ENCODE measurements at places on chromosomes 5 and 9.

DNA sequence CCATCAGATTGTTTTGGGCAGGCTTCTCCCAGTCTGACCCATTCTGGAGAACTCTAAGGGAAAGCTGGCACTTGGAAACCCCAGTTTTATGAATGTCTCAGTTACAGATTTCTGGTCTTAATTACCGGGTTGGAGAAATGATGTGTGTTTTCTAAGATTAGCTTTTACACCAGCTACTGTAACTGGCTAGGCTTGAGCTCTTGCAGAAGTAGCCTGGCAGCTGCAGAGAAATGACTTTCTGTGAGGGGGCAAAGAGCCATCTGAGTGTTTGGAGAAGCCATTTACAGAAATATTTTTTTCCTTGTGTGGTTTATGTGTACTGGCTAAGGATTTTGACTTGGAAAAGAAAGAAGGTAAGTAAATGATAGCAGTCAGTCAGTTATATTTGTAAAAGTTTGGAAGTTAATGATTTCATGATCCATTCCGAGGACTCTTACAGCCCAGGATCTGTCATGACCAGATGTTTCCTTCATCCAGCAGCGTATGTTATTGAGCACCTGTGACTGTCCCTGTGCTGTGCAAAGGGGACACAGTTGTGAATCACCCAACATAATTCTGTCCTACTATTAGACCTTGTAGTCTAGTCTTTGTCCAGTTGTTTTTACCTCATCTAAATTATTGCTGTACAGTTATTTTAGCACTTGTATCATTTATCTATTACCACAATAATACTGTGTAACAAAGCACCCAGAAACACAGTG is 53.7 kb upstream of the GDNF start:
- DNase-seq = no peak

DNA sequence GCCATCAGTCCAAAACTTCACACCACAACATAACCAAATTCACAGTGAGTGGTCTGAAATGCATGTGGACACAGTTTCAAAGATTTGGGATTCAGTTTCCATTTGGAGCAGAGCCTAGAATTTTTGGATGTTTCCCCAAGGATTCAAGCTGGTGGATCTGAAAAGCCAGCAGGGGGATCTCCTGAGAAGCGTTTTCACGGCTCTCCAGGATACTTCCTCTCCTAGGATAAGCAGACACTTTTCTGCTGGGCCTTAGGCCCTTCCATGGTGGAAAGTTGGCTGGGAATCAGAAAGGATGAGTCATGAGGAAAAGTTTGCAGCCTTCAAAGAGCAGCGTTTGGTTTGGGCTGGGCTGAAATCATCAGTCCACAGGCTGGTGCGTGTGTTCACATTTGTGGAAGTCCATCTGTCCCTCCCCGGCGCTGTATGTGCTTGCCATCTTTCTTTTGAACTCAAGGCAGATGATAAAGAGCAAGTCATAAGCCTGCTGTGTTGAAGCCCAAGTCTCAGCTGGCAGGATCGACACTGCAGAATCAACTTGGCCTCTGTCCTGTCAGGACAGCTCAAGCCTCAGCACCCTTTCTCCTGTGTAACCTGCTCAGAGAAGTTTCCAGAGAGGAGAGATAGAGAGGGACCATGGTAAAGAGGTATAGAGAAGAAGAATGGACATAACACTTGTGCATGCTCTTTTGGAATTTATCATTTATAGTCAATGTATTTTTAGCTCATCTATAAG is 152.6 kb upstream of the MSX2 start:
- DNase-seq = no peak

- DNase-seq = peak; percentile 35
Measured at GRCh38 chr5:72268753-72269410, 51.2 kb downstream of the MRPS27 start.

DNA sequence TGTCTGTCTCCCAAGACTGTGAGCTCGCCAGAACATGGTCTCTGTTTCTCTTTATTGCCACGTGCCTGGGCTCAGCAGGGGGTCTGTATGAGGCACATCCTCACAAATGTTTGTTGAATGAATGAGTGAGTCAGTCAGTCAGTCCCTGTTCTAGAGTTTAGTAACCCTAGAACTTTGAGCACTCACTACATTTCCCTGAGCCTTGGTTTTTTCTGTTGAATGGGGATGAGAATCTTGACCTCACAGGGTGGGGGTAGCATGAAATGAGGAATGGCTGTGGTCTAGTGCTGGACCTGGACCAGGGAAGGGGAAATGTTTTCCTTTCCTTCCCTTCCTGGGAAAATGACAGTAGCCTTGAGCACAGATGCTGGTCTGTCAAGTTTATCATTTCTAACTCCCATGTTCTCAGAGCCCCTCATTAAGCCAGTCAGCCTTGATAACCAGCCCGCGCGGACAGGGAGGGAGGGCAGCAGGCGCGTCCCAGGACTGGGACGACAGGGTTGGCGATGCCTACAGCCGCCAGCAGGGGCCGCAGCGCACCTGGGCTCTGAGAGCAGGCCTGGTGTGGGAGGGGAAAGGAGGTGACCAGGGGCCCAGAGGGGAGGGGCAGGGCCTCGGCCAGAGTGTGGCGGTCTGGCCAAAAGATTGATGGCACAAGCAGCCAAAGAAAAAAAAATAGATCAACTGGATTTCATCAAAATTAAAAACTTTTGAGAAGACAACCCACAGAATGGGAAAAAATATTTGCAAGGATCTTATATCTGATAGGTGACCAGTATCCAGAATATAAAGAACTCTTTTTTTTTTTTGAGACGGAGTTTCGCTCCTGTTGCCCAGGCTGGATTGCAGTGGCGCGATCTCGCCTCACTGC is 24.1 kb upstream of the WNK2 start:
- peak; percentile 68 for DNase-seq

DNA sequence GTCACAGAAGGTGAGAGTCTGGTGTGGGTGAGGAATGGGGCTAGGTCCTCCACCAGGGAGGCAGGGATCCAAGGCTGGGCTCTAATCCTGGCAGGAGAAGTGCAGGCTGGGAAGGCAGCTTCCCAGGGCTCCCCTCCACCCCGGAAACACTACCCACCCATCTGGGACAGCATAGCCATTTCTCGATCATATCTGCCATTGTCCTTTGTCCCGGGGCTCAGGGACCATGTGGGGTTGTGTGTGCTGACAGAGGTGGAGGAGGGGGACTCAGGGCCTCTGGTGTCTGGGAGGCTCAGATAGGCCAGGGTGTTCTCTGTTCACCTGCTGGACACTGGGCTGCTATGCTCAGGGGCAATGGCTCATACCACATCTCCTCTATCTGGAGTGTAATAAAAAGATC is 32.2 kb upstream of the STRBP start:
- DNase-seq = no peak

DNA sequence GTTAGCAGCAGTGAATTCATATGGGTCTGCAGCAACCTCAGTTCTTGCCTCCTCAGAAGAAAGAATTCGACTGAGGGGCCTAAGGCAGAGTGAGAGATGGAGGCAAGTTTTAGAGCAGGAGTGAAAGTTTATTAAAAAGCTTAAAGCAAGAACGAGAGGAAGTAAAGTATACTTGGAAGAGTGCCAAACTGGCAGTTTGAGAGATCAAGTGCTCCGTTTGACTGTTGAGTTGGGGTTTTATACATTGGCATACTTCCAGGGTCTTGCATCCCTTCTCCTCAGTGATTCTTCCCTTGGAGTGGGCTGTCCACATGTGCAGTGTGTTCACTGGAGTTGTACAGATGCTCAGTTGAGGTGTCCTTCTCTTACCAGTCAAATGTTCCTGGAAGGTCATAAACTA is 203.6 kb downstream of the SPATA31D1 start:
- no peak for DNase-seq

GRCh38 chr9:108854094-108854493 is 1.7 kb downstream of the ACTL7B start:
- no peak for DNase-seq

DNA sequence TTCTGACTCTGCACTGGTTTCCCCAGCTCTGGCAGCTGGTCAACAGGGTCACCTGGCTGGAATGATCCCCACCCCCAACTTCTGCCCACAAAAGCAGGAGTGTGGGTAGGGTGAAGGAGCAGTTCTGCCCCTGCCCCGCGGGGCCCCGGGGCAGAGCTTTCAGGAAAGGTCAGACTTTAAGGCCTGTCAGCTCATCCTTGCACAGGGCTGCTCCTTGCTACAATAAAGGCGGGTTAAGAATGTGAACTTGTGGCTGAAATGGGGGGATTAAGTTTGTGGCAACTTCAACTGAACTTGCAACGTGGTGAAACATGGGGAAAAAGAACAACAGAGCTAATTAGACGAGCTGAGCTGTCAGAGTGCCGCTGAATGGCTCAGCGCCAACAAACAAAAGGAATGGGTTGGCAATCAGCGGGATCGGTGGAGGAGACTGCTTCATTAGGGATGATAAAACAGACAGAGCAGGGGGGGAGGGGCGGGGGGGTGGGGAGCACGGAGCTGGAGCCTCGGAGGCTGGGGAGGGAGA is 50.8 kb downstream of the CRB2 start:
- no peak for DNase-seq

GRCh38 chr9:23962101-23962500 is 136.1 kb upstream of the ELAVL2 start:
- no peak for DNase-seq

GRCh38 chr9:15714746-15715145 is 161.9 kb downstream of the CCDC171 start:
- DNase-seq = no peak

DNA sequence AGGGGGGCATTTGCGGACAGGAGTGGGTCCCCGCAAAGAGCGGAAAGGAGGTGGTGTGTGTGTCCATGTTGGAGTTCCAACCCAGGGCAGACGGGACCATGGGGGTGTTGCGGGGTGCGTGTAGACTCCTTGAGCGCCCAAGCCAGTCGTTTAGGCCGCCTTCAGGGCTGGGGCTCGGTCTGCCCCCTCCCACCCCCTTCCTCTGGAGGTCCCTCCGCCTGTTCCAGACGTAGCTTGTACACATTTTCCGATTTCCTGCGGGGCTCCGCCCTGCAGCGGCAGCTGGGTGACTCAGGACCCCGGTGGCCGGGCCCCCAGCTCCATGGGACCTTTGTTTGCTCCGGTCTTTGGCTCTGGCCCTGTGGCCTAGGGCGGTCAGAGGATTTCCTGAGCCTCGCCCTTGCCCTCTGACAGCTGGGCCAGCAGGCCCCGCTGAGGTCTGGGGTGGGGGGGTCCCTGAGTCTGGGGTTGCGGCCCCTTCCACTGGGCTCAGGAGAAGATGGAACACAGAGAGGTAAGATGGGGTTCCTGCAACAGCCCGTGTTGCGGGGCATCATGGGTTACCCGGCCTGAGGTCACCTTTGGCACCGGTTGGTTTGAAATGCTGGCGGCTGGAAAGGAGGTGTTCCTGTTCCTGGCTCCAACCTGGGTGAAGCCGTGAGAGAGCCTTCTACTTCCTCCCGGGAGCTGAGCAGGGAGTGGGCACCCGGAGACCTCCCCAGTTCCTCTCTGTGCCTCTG is 1.5 kb downstream of the PKN3 start:
- no peak for DNase-seq

Measured in AML-193 (cell line).